Effector memory CD4-positive, alpha-beta T cell (primary cell): ENCODE measurements at places on chromosomes 4 and X.

DNA sequence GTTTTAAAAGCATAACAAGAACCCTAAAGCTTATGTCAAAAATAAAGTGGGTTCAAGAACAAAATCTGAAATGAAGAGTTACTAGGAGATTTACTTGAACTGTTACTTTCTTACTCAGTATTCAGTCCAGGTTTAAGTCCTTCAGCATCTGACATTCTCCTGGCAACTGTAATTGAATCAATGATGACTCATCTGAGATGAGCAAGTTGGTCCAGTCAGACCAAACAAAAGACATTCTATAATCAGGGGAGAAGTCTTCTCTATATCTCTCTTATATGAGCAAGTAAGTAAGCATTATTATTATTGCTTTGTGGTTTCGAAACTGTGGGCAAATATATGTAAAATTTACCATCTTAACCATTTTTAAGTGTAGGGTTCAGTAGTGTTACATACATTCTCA lies 34.6 kb downstream of the MAP9 start:
- no peak overlapping the region for H3K4me3 ChIP-seq
- H3K4me1 ChIP-seq, result no peaks in the 10 kb centered on the region
- no peaks in the 10 kb centered on the region for H3K27me3 ChIP-seq
- H3K27ac ChIP-seq, result no peak overlapping the region
- DNase-seq, result no peak

DNA sequence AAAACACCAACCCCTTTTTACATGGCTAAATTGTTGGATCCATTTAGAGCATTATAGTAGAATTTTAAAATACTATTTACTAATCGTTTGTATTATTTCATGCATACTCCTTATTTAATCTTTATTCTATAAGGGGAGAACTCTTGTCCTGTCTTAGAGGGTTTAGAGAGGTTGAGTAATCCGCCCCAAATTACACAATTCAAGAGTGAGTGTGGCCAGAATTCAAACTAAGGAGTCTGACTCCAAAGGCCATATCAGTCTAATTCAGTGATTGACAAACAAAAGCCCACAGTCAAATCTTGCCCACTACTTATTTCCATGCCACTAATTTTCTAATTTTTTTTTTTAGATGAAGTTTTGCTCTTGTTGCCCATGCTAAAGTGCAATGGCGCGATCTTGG lies 33.7 kb upstream of the NEIL3 start:
- H3K27me3 ChIP-seq, result no peaks in the 10 kb centered on the region
- H3K4me1 ChIP-seq, result no peaks in the 10 kb centered on the region
- H3K36me3 ChIP-seq, result no peaks in the 10 kb centered on the region
- no peak overlapping the region for H3K27ac ChIP-seq

DNA sequence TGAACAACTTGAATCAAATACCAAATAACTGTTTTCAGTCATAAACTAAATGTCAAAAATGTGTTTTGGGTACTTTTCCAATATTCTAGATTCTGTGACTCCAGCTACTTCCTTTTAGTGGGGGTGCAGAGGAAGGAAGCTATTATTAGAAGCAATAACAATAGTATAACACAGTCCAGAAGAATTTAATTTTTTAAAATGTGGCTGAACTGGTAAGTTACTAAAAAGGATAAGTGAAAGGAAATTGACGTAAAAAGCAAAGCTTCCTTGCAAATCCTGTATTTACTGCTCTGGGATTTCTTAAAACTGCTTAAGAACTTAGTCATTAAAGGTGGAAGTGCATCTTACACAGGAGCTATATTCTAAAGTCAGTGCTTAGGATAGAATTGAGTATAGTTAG lies 53.2 kb downstream of the MOSPD2 start:
- no peak overlapping the region for H3K27ac ChIP-seq
- H3K4me1 ChIP-seq, result no peaks in the 10 kb centered on the region

DNA sequence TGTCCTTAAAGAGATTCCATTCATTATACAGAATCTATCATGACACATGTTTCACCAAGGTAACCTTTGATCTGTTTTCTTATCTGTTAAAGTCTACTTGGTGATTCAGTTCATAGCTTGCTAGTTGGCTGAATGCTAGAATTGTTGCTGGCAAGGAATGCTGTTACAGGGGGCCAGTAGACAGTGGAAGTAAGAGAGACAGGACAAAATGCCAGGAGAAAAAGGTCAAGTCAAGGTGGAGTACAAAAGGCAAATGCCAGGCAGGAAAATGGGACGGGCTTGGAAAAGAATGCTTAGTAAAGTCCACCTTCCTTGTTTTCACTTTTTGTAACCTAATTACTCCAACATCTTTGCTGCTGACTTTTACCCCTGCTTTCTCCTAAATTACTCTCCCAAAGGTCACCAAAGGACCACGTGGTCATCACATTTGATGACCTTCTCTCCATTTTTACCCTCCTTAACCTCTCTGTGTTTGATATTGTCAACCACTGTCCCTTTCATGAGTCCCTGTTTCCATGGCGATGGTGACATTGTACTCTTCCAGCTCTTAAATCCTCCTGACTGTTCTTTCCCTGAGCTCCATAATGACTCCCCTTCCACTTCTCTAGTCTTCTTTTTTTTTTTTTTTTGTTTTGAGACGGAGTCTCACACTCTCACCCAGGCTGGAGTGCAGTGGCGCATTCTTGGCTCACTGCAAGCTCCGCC lies 24.5 kb upstream of the TAPT1 start:
- no peaks in the 10 kb centered on the region for H3K4me1 ChIP-seq
- DNase-seq, result no peak
- no peak overlapping the region for H3K4me3 ChIP-seq
- no peak overlapping the region for H3K27ac ChIP-seq

GRCh38 chrX:155070975-155071693 lies at the start of the genes BRCC3, CMC4 and MTCP1:
Gene BRCC3, plus strand, starts transcription at chrX:155071508. Its CDS starts 20 bp downstream, at chrX:155071528.
Gene CMC4, minus strand, starts transcription at chrX:155071136. Its CDS starts 7,113 bp downstream, at chrX:155064023.
Gene MTCP1, minus strand, starts transcription at chrX:155071136. Its CDS starts 5,126 bp downstream, at chrX:155066010.
- peak; percentile 64 for DNase-seq
- H3K27ac ChIP-seq, result peak within 1 kb of the TSS; percentile 76
- H3K27me3 ChIP-seq, result no peaks in the 10 kb centered on the region
- peaks cover 3% of the 10 kb centered on the region for H3K4me1 ChIP-seq

DNA sequence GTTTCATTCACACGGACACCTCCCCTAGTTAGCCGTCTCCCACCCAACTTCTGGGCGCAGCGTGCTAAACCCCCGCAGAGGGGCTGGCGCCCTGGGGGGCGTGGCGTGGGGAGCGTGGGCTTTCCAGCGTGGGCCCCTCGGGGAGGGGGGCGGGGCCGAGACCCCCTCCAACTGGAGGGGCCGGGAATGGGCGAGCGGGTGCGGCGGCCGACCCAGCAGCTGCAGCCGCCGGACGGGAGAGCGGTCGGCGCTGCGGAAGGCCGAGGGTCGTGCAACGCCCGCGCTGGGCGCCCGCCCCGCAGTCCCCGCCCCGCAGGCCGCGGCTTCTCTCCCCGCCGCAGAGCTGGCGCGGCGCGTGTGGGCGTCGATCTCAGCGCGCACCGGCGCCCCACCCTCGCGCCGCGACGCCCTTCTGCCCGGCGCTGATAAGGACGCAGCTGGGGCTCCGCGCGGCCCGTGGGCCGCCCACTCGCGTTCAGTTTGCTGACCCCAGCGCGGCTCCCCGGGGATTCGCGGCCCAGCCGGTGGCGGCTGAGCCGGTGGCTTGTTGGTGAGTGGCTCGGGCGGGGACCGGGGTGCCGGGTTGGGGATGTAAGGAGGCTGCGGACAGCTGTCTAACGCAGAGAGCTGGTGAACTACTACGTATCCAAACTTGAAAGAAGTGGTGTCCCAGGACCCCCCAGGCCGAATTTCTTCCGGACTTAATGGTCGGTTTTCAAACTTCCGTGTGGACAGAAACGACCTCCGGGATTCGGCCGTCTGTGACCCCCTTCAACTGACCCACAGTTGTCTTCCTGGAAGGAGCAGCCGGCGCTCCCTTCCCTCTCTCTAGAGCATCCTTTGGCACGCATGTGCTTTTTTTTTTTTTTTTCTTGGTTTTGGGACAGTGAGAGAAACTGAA lies 1.5 kb downstream of the FHDC1 start:
- no peaks in the 10 kb centered on the region for H3K36me3 ChIP-seq
- H3K27ac ChIP-seq, result no peak overlapping the region
- no peak for DNase-seq
- peaks cover 18% of the 10 kb centered on the region for H3K27me3 ChIP-seq
